Renal cortex interstitium (tissue), 15 donors: ENCODE measurements at places on chromosomes 3 and 15. TPM values are rescaled to one million over a fixed set of nuclear protein-coding genes. Genes with fewer than 3 reads are reported as not detected.

The DNASE1L3 gene
- polyA plus RNA-seq, result 9.4 TPM

The LSAMP gene
- polyA plus RNA-seq, result 13.7 TPM

The GRK7 gene
- polyA plus RNA-seq, result not detected

The AQR gene
- 44.8 TPM for polyA plus RNA-seq

DNA sequence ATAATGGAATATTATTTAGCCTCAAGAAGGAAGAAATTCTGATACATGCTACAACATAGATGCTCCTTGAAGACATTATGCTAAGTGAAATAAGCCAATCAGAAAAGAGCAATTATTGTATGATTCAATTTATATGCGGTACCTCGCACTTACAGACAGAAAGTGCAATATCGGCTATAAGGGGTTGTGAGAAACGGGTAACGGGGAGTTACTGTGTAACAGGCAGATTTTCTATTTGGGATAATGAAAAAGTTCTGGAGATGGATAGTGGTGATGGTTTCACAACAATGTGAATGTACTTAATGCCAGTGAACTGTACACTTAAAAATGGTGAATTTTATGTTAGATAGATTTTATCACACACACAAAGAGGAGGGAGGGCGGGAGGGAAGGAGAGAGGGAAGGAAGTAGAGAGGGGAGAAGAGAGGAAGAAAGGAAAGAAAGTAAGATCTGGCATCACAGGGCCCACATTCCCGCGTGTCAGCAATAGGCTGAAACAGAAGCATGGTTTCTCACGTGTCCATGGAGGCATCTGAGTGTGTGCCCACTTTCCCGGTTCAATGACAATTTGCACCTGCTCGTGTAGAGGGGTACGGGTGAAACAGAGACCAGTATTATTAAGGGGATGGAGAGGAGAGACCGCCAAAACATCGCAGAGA, 700 bp upstream of the BLM start:
- DNase-seq, result peak; percentile 3

DNA sequence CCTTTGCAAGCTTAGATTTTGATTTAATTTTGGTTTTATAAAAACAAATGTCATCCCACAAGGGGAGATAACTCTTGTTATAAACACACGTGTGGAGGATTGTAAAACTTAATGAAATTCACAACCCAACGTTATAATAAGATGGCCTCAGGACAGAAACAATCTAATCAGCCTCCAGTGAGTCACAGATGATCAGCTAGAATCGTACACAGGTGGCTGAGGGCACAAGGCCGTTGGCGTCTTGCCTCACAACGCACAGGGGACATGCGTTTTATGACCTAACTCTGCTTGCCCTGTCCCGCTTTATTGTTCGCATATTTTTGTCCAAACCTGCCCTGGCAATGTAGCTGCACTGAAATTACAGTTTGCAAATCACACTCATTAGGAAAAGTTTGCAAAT, 121.9 kb upstream of the PDZRN3 start:
- no peak for DNase-seq

DNA sequence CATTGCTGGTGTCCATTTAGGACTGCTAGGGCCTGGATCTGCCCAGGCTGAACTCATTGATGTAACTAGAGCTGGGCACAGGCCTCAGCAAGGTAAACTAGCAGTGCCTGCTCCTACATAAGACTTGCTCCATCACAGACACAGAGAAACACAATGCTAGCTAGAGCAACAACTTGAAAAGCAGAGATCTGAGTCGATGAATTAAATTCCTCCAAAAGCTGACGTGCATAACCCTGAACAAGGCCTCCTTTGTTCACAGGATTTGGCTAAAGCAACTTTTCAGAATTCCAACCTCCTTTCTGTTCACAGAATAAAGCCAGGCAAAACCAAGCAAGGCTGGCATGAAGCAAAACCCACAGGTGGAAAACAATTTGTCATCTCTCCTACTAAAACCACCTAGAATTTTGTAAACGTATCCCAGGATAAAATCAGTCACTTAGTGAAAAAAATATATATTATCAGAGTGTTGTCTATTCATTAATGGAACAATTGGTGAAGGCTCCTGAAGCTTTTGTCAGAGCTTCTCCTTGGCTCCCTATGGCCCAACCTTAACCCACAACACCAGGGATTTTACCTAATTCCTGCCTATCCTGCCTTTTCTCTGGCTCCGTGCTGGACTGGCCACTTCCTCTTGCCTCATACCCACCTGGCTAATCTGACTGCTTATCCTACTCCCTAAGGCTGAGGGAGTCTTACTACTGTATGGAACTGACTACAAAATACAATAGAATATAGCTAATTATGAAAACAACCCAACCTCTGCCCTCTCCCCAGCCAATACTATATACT, 39.9 kb downstream of the PLCH1 start:
- DNase-seq, result no peak

GRCh38 chr3:126927846-126928245, 55.1 kb upstream of the PLXNA1 start:
- DNase-seq, result no peak

GRCh38 chr3:122516846-122517360, 2.2 kb upstream of the KPNA1 start:
- DNase-seq, result no peak

DNA sequence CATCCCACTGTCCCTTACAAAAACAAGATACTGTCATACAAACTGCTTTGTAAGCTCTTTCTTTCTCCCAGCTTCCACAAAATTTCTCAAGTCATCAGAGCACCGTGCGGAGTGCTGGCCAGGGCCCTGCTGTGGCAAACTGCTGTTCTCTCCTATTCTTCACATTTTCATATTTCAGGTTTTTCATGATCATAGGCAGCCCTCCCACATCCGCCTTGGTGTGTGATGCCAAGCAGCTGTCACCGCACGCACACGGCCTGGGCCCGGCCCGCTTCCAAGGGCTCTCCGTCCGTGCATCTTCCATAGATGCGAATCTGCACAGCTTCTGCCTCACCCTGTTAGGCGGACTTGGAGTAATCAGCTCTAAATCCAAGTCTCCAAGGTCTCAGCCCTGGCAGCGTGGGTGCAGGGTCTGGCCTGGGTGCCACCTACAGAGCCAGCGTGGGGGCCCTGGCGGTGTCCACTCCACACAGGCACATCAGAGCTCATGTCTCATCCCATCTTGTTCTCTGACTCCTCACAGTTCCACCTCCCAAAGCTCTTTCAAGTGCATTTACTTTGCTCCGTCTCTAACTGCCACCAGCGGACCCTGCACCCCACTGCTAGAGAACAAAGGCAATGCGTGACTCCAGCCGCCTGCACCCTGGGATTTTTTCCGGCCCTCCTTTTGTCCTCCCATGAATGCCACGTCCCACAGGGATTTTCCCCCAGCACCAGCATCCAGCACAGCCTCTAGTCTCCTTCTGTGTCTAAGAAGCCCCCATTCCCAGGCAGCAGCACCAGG, 27.2 kb downstream of the CYFIP1 start:
- no peak for DNase-seq

DNA sequence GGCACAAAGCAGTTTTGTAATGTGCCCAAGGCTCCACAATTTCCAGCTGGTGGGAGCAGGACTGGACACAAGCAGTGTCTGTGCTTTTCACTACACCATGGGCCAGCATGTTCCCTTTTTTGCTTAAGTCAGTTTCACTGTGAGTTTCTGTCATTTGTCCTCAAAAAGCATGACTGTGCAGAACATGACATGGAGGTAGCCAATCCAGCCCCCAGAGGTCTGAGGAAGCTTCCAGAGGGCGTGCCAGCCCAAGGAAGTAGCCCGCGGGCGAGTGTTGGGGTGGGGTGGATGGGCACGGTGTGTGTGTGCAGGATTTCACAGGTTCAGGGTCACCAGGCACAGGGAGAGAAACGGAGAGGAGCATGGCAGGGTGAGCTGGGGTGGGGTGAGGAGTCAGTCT, 8.0 kb upstream of the EEFSEC start:
- no peak for DNase-seq
